Endothelial cell (in vitro differentiated cells): ENCODE measurements at places on chromosomes 2 and 18.

DNA sequence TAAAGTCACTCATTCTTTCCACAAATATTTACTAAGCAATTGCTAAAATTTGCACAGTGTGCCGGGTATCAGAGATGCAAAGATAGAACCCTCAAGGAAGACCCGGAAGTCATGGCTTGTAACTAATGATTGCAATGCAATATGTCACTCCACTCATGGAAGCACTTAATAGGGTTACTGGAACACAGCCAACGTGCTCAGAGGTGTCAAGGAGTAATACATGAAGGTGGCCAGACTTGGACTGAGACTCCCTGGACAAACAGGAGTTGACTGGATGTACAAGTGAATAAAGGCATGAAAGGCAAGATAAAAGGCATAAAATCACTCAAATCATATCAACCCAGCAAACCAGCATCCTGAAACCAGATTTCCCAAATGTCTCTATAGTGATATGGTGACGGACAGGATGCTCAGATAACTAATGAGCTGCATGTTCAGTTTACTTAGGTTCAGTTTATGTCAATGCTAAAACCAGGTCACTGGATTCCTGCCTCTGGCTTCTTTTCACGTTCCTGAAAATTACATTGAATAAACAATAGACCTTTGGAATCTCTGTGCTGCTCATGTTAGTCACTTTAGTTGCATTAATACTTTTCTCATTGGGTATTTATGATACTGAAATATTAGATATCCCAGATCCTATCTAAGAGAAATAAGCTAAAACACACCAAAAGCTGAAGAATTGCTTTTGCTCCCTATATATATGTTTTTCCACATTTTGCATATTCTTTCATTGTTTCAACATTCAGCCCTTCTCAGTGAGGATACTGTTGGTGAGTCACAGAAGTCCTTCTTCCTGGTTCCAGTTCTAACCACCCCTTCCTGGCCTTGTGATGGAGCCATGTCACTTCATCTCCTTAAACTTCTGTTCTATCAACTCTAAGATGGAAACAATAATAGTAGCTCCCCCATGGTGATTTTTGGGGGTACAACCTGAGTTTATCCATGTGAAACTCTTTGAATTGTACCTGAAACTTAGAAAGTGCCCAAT, 688.9 kb upstream of the ID2 start:
- DNase-seq = no peak

DNA sequence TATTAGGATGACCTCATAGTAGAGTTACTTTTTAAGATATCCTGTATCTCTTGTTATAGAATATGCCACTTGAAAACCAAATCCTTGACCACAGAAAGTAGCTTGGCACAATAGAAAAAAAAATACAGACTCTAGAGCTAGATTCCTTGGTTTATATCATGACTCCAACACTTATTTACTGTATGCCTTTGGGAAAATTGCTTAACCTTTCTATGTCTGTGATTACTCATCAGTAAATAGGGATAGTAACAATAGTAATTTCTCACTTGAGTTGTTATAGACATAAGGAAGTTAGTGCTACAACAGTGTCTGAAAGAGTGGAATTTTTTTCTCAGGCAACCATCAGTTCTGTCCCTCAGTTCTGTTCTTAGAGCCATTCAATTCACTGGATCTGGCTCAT, 193.8 kb downstream of the GULP1 start:
- no peak for DNase-seq

DNA sequence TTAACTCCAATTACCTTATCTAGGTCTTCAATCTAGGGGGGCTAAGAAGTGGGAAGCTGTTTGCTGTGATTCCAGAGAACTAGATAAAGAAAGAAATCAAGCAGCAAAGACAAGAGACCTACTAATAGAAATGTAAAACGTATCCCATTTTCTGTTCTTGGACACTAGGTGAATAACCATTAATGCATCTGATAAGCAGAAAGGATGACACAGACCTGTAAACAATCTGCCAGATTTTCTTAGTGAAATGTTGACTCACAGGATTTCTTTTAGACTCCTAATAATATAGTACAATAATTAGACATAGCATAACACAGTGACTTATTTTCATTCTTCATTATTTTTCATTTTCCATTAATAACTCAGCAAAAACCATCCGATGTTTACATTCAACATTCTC, 1.3 kb downstream of the WDR35 start:
- DNase-seq = no peak

DNA sequence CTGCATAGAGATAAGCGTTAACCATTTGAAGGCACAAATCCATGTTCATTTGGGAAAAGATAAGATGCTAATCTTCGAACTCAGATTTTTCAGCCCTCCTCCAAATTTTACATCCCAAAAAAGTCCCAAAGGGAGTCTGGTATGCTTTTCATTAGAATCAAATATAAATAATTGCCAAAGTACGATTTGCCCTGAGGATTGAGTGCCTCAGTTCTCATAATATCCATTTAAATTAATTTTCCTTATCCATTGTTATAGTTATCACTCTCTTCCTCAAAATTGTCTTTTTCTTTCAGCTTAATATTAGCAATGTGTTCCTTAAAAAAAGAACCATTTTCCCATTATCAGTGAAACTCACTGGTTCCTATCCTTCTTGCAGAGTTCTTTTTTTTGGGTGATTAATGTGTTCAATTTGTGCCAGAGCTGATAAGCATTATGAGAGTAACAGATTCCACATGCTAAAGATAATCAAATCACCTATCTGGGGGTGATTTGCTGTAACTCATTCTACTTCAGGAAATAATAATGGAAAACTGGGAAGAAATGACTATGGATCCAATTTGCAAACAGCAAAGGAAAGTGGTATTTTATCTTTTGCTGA, 686 bp downstream of the HNMT start:
- DNase-seq = no peak

GRCh38 chr2:45755585-45756335, 104.3 kb downstream of the PRKCE start:
- no peak for DNase-seq

- DNase-seq = no peak
Observed at GRCh38 chr2:67945940-67946339, 116.9 kb downstream of the C1D start.

DNA sequence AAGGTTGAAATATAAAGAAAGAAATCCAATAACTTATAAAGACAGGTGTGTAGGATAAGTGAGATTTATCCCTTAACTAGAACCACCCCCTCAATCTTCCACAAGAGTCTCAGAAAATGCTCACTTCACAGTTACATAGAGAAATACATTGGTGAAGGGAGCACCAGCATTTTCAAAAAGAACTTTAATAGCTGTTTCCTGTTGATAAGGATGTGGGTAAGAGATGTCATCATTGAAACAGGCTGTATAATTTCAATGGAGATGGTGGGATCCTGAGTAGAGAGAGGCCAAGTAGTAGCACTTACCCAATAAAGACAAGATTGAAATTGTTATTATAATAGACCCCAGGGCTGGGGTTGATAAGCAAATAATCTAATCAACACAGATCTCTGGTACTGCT, 162.2 kb upstream of the TACR1 start:
- no peak for DNase-seq

DNA sequence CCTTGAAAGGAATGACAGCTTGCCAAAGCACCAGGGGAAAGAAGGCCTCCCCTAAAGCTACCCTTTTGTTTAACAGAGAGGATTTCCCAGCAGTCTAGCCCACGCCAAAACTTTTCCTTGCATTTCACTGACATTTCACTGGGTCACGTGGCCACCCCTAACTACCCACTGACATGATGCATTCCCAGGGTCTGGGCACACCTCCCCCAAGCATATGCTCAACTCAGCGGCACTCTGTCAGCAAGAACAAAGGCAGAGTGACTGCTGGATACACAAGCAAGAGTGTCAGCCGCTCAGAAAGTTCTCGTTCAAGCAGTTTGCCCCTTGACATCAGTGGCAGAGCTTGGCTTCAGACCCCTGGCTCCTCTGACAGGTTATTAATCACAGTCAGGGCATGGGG, 34.2 kb upstream of the MARCO start:
- no peak for DNase-seq

- DNase-seq = no peak
Observed at GRCh38 chr2:230866756-230867523, 2.2 kb downstream of the ITM2C start.

DNA sequence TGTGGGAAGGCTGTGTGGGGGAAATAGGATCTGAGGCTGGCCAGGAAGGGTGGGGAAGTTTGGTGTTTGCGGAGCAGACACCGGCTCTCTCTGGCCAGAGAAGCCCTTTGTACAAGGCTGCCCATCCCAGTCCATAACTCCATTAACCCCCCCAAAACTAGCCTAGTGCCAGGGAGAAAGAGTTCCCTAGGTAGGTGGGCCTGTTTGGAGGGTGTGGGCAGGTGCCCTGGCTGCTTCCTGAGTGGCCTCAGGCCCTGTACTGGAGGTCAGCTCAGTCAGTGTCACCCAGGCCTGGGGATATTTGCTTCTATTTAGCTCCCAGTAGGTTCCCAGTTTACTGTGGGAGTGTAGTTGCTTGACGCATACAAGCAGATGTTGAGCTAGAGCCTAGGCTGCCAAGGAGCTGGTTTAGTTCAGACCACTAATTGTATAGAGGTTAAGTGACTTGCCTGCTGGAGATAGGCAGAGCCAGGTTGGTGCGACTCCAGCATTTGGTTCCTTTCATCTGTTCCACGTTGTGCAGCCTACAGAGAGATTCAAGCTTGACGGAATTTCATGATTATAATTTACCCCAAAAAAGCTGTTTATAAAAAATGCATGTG, 2.9 kb upstream of the GREB1 start:
- DNase-seq = no peak

DNA sequence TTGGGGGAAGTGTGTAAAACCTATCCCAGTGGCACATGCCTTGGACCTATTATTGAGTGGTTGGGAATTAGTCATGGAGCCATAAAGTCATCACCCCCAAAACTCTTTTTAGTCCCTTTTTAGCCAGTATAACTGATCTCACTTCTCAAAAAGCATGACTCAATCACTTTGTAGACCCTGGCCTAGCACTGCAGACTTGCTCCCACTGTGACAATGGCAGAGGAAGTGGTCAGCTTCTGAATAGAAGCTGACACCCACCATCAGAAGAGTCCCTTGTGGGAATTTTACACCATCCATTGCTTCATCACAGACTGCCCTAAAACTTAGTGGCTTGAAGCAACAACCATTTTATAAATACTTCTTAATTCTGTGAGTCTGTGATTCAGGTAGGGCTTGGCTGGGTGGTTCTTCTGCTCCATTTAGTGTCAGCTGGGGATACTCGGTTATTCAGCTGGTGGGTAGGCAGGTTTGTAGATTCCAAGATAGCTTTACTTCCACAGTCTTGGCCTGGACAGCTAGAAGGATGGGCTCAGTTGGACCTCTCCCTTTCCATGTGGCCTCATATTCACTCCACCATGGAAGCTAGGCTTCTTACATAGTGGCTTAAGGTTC, 10.8 kb upstream of the ITGA6 start:
- no peak for DNase-seq

GRCh38 chr2:24183366-24184069, 8.7 kb downstream of the FAM228A start:
- no peak for DNase-seq

- no peak for DNase-seq
Observed at GRCh38 chr2:222261504-222261903, 37.3 kb downstream of the PAX3 start.

GRCh38 chr18:58768293-58768974, 96.2 kb upstream of the ZNF532 start:
- DNase-seq = peak; percentile 86

- no peak for DNase-seq
Observed at GRCh38 chr2:120624738-120625446, 110.8 kb upstream of the GLI2 start.

DNA sequence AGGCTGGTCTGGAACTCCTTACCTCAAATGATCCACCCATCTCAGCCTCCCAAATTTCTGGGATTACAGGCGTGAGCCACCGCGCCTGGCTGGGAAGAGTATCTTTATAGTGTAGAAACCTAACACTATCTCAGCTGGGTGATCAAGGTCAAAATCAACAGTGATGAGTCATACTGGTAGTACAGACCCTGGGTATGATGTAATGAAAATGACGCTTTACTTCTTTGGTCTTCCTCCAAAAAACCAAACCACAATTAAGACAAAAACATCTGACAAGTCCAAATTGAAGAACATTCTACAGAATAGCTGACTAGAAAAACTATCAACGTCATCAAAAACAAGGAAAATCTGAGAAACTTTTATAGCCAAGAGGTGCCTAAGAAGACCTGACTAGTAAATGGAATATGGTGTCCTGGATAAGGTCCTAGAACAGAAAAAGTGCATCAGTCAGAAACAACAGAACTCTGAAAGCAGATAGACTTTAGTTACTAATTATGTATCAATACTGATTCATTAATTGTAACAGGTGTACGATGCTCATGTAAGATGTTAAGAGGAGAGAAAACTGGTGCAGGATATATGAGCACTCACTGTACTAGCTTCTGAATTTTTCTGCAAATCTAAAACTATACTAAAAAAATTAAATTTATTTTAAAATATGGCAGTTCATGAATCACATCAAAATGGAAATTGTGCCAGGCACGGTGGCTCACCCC, 25.4 kb downstream of the PDCL3 start:
- DNase-seq = no peak

DNA sequence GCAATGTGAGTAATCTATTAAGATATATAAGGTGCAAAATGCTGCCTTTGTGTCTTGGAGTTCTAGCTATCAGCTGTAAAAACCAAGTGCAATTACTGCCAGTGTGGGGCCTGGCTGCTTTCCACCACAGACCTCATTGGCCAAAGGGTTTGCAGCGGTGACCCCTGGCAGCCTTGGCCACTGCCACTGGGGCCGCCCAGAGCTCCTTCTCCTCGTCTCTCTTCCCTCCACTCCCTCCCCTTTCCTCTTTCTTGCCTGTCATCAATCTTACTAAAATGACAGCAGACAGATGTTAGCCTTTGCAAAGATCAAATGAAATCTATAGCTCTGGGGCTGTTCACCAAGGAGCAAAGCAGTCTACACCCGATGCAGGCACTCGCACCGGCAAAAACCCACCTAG, 986.3 kb downstream of the BCL11A start:
- no peak for DNase-seq

DNA sequence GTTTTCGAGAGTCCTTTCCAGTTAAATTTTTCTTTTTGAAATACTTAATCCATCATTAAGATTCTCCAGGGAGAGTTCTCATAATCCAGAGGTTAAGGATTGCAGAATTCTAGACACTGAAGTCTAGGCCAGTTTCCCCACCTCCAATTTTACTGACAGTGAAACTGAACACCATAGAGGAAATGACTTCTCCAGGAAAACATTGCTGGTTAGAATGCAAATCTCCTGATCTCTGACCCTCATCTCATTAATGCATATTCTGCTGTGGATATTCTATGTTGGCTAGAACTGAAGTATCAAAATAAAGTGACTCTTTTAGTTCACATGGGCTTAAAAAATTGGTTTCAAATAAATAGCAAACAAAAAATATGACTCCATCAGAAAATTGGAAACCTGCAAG, 105.8 kb upstream of the UGP2 start:
- DNase-seq = no peak

GRCh38 chr2:143499061-143499460, 369.8 kb downstream of the ARHGAP15 start:
- no peak for DNase-seq

- no peak for DNase-seq
Observed at GRCh38 chr2:56515399-56515798, 331.6 kb downstream of the CCDC85A start.
